Bladder microvascular endothelial cell (primary cell): ENCODE measurements at places on chromosomes 16 and 17. TPM values are rescaled to one million over a fixed set of nuclear protein-coding genes. Genes with fewer than 3 reads are reported as not detected.

CX3CL1 gene
- total RNA-seq, result 3.6 and 89.1 TPM in 2 replicates

HSD17B1 gene
- total RNA-seq, result 0.49 and 1.1 TPM in 2 replicates

MYOCD gene
- under 0.01 and 2.2 TPM in 2 replicates for total RNA-seq

DHRS7C gene
- not detected in 2 replicates for total RNA-seq

KRTAP9-8 gene
- not detected in 2 replicates for total RNA-seq

ZNF287 gene
- total RNA-seq, result 1.3 and 3.1 TPM in 2 replicates

PIEZO1 gene
- 280 and 993 TPM in 2 replicates for total RNA-seq

CCDC40 gene
- total RNA-seq, result 0.49 and 3.2 TPM in 2 replicates

CETP gene
- total RNA-seq, result 4.8 and 15.9 TPM in 2 replicates

UMOD gene
- total RNA-seq, result not detected in 2 replicates

ACADVL gene
- total RNA-seq, result 205 and 264 TPM in 2 replicates

FNDC8 gene
- not detected in 2 replicates for total RNA-seq

RUNDC3A gene
- 0.25 and 0.32 TPM in 2 replicates for total RNA-seq

HBA1 gene
- not detected in 2 replicates for total RNA-seq

GCGR gene
- total RNA-seq, result not detected in 2 replicates

ZNF785 gene
- 6.8 and 10.0 TPM in 2 replicates for total RNA-seq

PTGES3L gene
- 0.06 and 0.16 TPM in 2 replicates for total RNA-seq

KRTAP4-4 gene
- not detected in 2 replicates for total RNA-seq

LRRC37A gene
- 0.81 and 1.6 TPM in 2 replicates for total RNA-seq

AARSD1 gene
- 14.4 and 18.0 TPM in 2 replicates for total RNA-seq

APOBR gene
- not detected in 2 replicates for total RNA-seq

NTN1 gene
- total RNA-seq, result under 0.01 and 0.44 TPM in 2 replicates

ZMYND15 gene
- 0.19 TPM in 1 of 2 replicates, not detected in the other for total RNA-seq

OR2C1 gene
- not detected in 2 replicates for total RNA-seq

C16orf78 gene
- total RNA-seq, result not detected in 2 replicates

CD300H gene
- total RNA-seq, result not detected in 2 replicates

SLC9A5 gene
- total RNA-seq, result 0.32 and 0.82 TPM in 2 replicates
